ENCODE measurements at places on chromosomes 13 and 19. TPM values are rescaled to one million over a fixed set of nuclear protein-coding genes. Genes with fewer than 3 reads are reported as not detected.

NRTN gene
- 5.3 TPM for total RNA-seq

FBXW9 gene
- total RNA-seq, result 10.8 TPM

RAB20 gene
- total RNA-seq, result 24.7 TPM

DNA sequence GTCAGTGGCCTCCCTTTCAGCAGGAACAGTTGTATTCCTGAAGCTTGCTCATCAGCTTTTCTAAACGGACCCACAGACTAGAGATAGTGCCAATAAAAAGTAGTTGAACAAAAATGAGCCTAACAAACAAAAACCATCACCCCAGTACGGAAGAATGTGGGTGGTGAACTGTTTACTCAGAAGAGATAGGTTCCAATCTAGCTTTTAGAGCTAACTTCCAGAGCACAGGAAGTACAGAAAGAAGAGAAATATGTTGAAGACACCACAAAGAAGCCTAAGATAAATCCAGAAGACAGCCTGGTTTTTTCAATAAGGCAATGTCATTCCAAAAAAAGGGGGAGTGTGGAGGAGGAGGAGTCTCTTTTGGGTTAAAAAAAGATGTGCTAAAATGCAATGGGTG is 2.8 kb upstream of the LMO7 start:
- H3K27ac ChIP-seq, result no peak overlapping the region
- peaks cover 10% of the 10 kb centered on the region for H3K27me3 ChIP-seq
- DNase-seq, result no peak

GRCh38 chr13:52673465-52673864 is 20.8 kb downstream of the SUGT1 start:
- H3K4me1 ChIP-seq, result no peaks in the 10 kb centered on the region
- H3K36me3 ChIP-seq, result peaks cover 8% of the 10 kb centered on the region
- no peaks in the 10 kb centered on the region for H3K27me3 ChIP-seq
- DNase-seq, result no peak

- H3K36me3 ChIP-seq, result no peaks in the 10 kb centered on the region
- peak overlapping the region; percentile 65 for H3K4me3 ChIP-seq
- no peak overlapping the region for H3K27ac ChIP-seq
- H3K4me1 ChIP-seq, result peaks cover 12% of the 10 kb centered on the region
- H3K27me3 ChIP-seq, result peaks cover 14% of the 10 kb centered on the region
Observed at GRCh38 chr13:28495538-28496187, 735 bp upstream of the FLT1 start.

GRCh38 chr13:89966524-89966923 is 1381.0 kb upstream of the MIR17HG start:
- no peaks in the 10 kb centered on the region for H3K36me3 ChIP-seq
- DNase-seq, result no peak
- H3K27me3 ChIP-seq, result no peaks in the 10 kb centered on the region
- no peak overlapping the region for H3K4me3 ChIP-seq
- no peak overlapping the region for H3K27ac ChIP-seq

GRCh38 chr13:74620711-74621110 is 486.5 kb upstream of the KLF12 start:
- no peaks in the 10 kb centered on the region for H3K4me1 ChIP-seq
- no peaks in the 10 kb centered on the region for H3K36me3 ChIP-seq
- H3K4me3 ChIP-seq, result no peak overlapping the region
- no peak overlapping the region for H3K27ac ChIP-seq

- peaks cover 9% of the 10 kb centered on the region for H3K4me1 ChIP-seq
- H3K27me3 ChIP-seq, result no peaks in the 10 kb centered on the region
- no peaks in the 10 kb centered on the region for H3K36me3 ChIP-seq
- no peak for DNase-seq
- no peak overlapping the region for H3K4me3 ChIP-seq
- H3K27ac ChIP-seq, result no peak overlapping the region
Observed at GRCh38 chr19:36182612-36183244, 30.5 kb upstream of the COX7A1 start.

DNA sequence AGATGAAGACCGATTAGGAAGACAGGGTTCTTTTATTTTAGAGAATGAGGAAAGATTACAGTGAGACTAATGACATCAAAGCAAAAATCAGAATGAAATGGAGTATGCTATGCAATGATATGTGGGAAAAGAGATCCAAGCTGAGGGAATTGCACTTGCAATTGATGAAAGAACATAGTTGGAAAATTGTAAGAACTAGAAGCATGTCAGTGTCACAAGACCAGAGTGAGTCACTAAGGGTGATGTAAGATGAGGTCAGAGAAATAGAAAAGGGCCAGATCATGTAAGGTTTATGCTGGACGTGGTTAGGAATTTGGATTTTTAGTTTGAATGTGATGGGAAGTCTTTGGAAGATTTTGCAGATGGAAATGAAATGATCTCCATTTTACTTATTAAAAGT is 1937.3 kb downstream of the OLFM4 start:
- DNase-seq, result no peak
- H3K4me1 ChIP-seq, result no peaks in the 10 kb centered on the region
- H3K27ac ChIP-seq, result no peak overlapping the region
- 0 out of 2 replicates have a peak, but pooled peaks cover 2% of the 10 kb centered on the region for H3K36me3 ChIP-seq

GRCh38 chr19:47013041-47013517 is 6.6 kb upstream of the NPAS1 start:
- H3K27ac ChIP-seq, result no peak overlapping the region
- H3K4me3 ChIP-seq, result no peak overlapping the region
- H3K4me1 ChIP-seq, result no peaks in the 10 kb centered on the region
- H3K27me3 ChIP-seq, result no peaks in the 10 kb centered on the region

- H3K4me1 ChIP-seq, result peaks cover 1% of the 10 kb centered on the region
- H3K27me3 ChIP-seq, result no peaks in the 10 kb centered on the region
- H3K27ac ChIP-seq, result peak overlapping the region; percentile 74
- H3K36me3 ChIP-seq, result no peaks in the 10 kb centered on the region
- no peak for DNase-seq
- peak overlapping the region; percentile 100 for H3K4me3 ChIP-seq
Observed at GRCh38 chr13:74136084-74136658, 2.0 kb upstream of the KLF12 start.

GRCh38 chr19:12075538-12076139 is 11.1 kb downstream of the ZNF844 start:
- H3K4me1 ChIP-seq, result no peaks in the 10 kb centered on the region
- no peak overlapping the region for H3K4me3 ChIP-seq
- H3K27me3 ChIP-seq, result no peaks in the 10 kb centered on the region
- H3K27ac ChIP-seq, result no peak overlapping the region
- peaks cover 69% of the 10 kb centered on the region for H3K36me3 ChIP-seq

DNA sequence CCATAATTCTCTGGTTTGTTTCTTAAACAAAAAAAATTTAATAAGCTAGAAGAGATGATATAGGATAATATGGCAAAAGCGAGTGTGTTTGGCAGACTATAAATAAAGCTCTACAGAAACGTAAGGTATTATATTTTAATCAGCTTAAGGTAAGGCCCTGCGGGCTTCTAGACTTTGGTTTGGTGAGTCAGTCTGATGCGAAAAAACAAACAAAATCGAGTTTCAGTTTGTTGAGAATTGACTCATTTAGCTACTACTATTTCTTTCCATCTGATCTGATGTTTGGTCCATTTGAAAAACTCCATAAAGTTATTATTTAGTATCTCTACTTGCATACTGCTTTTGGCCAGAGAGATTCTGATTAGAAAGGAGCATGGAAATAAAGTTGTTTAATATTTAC is 138.0 kb downstream of the MIPEP start:
- peaks cover 16% of the 10 kb centered on the region for H3K4me1 ChIP-seq
- H3K27ac ChIP-seq, result no peak overlapping the region
- H3K27me3 ChIP-seq, result no peaks in the 10 kb centered on the region
- H3K4me3 ChIP-seq, result no peak overlapping the region
- no peaks in the 10 kb centered on the region for H3K36me3 ChIP-seq
- no peak for DNase-seq

DNA sequence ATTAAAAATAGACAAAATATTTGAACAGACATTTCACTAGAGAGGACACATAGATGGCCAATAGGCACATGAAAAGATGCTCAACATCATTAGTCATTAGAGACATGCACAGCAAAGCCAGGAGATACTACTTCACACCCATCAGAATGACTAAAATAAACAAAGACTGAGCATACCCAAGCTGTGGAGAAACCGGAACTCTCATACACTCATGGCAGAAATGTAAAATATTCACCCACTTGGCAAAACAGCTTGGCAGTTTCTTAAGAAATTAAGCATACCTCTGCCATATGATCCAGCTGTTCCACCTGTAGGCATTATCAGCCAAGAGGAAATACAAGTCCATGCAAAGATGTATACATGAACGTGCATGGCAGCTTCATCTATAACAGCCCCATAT is 213.4 kb downstream of the TSHZ3 start:
- H3K27ac ChIP-seq, result no peak overlapping the region
- no peaks in the 10 kb centered on the region for H3K36me3 ChIP-seq
- no peak overlapping the region for H3K4me3 ChIP-seq
- no peaks in the 10 kb centered on the region for H3K4me1 ChIP-seq
- DNase-seq, result no peak

DNA sequence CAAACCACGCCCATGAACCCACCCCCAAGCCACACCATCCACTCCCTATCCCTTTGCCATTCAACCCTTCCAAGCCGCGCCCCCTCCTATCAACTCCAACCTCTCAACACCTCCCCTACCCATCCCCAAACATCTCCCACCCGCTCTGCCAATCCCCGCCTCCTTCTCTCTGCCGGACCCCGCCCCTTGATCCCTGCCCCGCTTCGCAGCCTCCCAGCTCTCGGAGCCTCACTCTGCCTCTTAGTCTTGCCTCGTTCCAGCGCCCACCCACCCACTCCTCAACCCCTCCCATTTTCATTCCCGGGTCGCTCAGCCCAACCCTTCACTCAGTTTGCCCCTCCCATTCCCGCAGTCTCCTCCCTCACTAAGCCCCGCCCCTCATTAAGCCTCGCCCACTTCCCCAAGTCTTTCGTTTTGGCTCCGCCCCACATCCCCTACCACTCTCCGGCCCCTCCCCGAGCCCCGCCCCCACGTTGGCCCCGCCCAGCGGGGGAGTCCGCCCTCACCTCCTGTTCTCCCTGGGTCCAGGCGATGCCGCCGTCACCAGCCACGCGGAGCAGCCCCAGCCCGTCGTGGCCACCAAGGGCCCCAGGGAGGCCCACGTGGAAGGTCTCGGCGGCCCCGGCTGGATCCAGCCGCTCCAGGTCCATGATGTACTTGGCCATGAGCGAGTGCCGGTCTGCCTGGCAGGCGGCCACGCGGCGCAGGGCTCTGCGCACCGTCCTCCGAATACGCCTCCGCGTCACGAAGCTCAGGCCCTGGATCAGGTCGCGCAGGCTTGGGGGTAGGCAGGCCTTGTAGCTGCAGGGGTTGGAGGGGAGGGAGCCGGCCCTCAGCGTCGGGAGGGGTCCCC is 5.7 kb downstream of the JAK3 start:
- peak; percentile 99 for DNase-seq
- no peak overlapping the region for H3K27ac ChIP-seq
- H3K36me3 ChIP-seq, result no peaks in the 10 kb centered on the region
- peak overlapping the region; percentile 61 for H3K4me3 ChIP-seq

- H3K4me3 ChIP-seq, result no peak overlapping the region
- H3K27me3 ChIP-seq, result no peaks in the 10 kb centered on the region
- H3K4me1 ChIP-seq, result no peaks in the 10 kb centered on the region
- no peak overlapping the region for H3K27ac ChIP-seq
Observed at GRCh38 chr19:2207008-2207407, 29.1 kb downstream of the PLEKHJ1 start.

Measured in H1 (cell line).